ENCODE measurements at places on chromosomes 1 and 21.

DNA sequence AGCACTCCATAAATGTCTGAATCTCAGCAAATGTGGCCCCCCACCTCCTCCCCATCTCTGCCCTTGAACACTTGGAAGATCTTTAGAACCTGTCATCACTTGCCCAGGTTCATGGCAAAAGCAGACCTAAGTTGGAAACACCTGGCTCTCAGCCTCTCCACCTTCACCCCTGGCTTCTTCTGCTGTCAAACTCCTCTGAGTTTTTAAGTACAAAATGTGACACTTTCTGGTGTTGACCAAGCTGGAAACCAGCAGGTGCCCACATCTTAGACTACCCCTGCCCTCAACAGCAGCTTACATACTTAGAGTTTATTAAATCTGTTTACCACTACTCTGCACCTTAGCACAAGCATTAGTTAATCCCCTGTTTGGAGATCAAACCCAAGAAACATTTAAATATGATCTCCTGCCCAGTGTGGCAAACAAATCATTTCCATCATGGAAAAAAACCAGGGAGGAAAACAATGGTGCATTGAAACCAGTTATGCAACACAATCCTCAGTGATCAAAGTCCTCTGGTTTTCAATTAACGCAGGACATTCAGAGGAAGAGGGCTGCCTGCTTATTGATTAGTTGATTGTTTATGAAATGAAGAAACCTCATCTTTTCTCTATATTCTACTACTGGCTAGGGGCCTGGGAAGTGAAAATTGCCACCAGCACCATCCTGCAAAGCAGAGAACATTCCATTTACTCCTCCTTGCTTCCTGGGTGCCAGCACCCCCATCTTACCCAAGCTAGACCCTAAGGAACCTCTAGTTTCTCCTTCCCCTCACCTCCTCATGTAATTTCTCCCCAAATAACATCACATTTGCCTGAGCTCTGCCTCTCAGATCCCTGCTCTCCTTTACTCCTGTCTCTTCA lies 139.4 kb upstream of the RAB4A start:
- ATAC-seq: no peak

- ATAC-seq: no peak
Measured at GRCh38 chr1:77228836-77229235, 9.6 kb upstream of the PIGK start.

DNA sequence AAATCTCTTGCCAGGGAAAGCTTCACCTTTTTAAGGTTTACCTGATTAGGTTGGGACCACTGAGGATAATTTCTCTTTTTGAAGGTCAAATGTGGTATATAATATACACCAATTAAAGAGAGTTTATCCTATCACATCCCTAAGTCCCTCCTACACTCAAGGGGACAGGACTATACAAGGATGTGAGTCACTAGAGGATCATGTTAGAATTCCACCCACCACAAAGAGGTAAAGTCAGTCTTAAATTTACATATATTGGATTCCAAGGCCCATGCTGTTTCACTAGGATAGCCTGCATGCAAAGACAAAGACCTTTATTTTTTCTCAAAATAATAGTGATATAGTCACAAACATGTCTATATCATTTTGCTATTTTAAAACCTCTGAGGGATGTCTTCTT lies 164.4 kb downstream of the GIPC2 start:
- ATAC-seq: no peak

DNA sequence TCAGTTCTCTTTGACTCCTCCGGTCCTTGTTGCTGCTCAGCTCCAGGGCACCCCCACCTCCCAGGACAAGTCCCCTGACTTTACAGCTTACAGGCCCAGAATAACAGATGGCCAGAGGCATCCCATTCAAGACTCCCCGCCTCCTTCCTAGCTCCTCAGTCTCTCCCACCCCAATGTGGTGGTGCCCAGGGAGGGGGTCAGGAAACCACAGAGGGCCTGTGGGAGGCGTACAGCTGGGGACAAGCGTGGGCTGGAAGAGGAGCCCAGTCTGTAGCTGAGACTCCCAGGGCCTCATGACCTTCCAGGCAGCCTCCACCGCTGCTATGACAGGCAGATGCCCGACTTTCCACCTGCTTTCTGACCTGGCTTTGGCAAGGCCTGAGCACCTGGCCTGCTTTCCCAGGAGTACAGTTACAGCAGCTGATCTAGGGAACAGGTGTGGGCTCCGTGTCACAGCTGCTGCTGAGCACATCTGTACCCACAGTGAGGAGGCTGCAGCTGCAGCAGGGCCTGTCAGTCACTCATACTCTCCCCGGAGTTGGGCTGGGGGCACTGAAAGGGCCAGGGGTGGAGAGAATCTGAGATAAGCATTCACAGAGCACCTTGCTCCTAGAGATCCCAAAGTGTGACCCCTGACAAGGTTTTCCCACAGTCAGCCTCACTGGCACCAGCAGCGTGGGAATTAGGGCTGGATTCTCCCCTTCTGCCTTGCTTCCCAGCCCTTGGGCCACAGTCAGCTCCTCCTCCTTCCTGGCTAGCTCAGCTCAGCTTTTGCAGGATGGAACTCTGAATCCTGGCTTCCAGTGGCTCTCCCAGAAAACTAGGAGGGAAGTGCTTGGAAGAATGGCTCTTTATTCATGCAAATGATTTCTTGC lies 7.1 kb upstream of the NAV1 start:
- ATAC-seq: no peak

DNA sequence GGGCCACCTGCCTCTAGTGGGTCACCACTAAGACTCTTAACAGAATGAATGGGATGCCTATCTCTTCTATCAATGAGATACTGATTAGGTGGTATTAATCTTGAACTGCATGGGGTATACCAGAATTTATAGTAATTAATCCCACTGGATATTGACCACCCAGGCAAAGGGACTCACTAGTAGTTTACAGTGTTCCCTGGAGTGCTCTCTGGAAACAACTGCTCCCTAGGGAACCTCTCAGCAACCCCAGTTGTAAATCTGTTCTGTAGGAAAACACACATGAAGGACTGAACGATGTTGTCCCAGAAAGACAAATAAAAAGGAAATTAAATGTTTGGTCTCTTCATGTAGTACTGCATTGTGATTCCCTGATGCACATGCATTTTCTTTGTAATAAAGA lies 430.5 kb downstream of the HLX start:
- no peak for ATAC-seq

- no peak for ATAC-seq
Measured at GRCh38 chr1:45867697-45868348, 64.4 kb downstream of the MAST2 start.

DNA sequence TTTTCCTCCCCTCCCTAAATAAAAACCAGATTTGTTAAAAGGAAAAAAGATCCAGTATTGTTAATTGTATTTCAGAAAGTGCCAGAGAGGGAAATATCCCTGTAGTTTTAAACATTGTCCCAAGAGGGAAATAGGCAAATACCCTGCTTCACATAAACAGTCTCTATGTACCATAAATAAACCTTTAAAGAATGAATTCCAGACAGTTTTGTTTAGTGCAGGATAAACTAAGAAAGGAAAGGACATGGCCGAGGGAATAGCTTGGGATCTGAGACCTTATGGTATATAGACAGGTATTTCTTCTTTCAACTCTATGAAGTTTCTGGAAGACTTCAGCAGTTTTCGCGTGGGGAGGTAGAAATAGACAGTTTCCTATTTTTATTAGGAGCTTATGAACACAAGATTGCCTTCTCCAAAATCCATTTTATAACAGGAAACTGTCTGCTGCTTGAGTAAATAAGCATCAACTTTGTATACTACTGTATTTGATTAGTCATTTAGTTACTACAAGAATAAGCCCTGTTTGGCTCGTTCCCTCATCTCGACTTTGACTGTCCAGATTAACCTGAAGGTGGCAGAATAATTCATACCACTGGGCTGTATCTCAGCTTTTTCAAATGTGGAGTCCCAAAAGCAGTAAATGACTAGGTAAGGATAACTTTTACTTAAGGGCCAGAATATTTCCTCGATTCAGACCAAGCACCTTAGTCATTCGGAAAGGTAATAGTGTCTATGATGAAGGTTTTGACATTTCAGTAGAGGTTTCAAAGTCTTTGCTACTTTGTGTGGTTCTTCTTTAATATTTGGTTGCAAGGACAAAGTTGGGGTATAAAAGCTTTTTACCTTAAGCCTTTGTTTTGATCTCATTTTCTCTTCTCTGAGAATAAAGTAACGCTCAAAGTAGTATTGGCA lies 177.5 kb downstream of the VPS13D start:
- ATAC-seq: peak; percentile 67

DNA sequence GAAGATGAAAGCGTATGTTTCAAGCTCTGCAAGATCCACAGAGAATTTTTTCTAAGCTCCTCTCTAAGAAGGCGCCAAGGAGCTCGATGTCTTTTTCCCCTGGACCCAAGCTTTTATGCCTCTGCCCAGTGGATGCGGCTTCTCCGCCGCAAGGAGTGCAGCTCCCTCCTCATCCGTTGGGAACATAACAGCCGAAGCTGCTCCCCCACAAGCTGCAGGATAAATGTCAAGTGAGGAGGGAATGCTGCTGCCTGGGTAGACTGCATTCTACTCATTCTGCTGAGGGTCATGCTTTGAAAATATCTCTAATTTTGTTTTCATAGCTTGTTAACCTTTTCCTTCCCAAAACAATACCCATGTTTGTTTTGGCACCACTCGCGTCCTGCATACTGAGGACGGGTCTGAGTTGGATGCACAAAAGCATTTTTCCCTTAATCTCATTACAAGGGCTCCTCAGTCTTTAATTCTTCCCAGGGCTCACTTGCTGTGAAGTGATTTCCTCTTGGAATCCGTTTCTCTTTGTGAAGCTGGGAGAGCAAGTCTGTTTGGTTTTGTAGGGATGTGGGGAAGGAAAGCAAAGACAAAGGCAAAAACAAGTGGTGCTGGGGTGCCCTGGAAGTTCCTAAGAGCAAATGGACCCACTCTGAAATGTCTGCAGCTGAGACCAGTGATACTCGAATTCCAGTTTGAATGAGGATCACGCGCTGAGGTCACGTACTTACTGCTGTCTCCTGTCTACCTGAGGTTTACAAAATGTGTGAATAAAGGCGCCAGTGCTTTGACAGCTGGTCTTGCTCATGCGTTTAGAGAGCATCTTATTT lies 134.0 kb upstream of the IRF2BP2 start:
- ATAC-seq: no peak

DNA sequence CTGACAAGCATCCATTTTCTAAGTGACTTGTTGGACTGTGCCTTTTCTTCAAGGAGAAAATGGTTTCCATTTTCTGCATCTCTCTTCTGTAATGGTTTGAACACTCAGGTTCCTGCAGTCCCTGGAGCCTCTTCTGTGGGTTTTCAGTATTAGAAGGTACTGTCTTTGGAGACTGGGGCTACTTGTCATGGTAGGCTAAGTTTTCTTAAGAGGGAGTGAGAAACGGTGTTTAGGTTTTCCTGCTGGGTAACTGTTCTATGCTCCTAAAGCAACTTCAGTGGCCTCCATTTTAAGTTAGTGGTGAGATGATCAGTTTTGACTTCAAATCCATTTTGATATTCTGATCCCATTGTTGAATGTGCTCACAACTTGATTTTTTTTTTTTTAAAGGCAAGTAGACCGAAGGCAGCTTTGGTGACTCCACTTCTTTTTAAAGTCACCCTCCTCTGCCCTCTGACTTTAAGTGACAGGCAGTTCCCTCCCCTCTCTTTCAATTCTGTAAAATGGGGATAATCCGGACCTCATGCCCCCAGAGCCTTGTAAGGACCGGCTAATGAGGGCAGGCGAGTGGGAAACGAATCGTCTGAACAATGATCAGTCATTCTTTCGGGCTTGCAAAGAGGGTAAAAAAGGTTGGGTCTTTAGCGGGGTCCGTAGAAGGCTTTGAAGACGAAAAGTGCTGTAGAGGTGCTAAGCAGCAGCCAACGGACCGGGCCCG lies 1.0 kb upstream of the ARID1A start:
- no peak for ATAC-seq

DNA sequence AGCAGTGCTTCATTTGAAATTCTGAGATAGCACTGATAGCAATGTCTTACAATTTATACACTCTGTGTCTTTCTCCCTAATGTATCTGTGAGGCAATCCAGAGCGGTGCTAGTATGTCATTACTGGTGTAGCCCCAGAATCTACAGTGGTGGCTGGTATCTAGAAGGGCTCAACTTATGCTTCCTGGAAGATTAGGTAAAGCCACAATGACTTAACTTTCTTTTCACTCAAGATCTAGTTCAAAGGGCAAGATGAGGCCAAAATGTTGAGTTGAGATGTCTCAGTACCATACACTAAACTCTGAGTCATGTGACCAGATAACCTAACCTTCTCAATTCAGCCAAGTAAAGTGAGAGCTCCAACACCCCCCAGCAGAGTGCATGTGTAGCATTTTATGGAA lies 77.5 kb downstream of the PAPPA2 start:
- no peak for ATAC-seq

DNA sequence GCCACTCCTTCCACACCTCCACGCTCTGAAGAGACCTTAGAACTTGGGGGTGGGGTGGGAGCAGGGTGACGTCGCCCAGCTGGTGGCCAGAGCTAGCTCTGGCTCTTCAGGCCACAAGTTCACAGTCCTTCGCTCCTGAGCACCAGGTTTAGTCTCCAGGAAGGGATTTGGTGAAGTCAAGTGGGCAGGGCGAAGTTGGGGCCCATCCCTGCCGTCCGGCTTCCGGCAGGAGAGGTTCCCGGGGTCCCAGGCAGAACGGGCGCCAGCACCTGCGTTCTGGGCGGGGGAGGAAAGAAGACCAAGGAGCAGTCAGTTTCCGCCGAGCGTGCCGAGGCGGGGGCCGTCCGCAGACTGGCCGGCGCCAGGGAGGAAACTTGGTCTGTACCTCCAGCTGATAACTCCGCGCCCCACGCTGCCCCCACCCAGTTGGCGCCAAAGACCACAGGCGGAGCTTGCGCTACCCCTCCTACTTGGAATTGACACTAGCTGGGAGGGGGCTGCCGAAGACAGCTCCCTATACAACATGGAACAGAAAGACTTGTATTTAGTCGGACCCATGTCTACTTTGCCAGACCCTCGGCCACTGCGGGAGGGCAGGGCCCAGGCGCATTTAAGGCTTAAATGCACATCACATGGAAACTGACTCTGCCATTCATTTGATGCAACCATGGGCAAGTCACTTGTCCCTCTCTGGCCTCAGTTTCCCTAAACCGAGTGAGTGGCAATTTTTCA lies 995 bp downstream of the ID3 start:
- no peak for ATAC-seq

- ATAC-seq: no peak
Measured at GRCh38 chr1:118650107-118650807, 337.9 kb downstream of the TBX15 start.

GRCh38 chr1:209493559-209493958 lies 90.0 kb upstream of the CAMK1G start:
- no peak for ATAC-seq

- no peak for ATAC-seq
Measured at GRCh38 chr1:224880593-224881307, 48.7 kb upstream of the DNAH14 start.

DNA sequence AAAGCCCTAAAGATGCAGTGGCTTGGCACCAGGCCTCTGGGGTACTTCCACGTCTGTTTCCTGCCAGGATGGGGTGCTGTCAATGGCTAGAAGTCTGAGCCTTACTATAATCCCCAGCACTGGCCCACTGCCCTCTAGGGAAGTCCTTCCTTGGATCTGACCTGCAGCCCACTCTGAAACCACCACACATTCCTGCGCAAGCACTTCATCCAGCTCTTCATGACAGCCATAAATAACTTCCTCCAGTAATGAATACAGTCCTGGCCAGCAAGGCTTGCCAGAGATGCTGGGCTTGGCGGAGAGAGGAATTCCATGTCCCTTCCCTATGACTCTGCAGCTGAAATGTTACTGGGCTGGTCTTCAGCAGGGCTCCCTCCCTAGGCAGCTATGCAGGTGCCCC lies 32.6 kb downstream of the ALPL start:
- no peak for ATAC-seq

GRCh38 chr1:55814967-55815366 lies 599.8 kb upstream of the USP24 start:
- ATAC-seq: no peak

All from stimulated activated memory B cell treated with anti-CD40 and anti-IgM and Interleukin-4, amounts not matched to agents 10 μg/mL and 1 μg/mL and 100 μg/mL, for 72 hours (primary cell).